BJ (cell line): ENCODE measurements at places on chromosomes 7 and 10.

GRCh38 chr10:282294-283139 lies 147.3 kb downstream of the ZMYND11 start:
- no peak for DNase-seq

- no peak for DNase-seq
These were observed 72.1 kb upstream of the NANOS1 start for GRCh38 chr10:118957443-118957825.

GRCh38 chr10:1119027-1119426 lies 62.8 kb downstream of the WDR37 start:
- no peak for DNase-seq

- no peak for DNase-seq
These were observed 180.5 kb upstream of the ASAH2 start for GRCh38 chr10:50431791-50432190.

- no peak for DNase-seq
These were observed 56.4 kb downstream of the KLF6 start for GRCh38 chr10:3728563-3728962.

DNA sequence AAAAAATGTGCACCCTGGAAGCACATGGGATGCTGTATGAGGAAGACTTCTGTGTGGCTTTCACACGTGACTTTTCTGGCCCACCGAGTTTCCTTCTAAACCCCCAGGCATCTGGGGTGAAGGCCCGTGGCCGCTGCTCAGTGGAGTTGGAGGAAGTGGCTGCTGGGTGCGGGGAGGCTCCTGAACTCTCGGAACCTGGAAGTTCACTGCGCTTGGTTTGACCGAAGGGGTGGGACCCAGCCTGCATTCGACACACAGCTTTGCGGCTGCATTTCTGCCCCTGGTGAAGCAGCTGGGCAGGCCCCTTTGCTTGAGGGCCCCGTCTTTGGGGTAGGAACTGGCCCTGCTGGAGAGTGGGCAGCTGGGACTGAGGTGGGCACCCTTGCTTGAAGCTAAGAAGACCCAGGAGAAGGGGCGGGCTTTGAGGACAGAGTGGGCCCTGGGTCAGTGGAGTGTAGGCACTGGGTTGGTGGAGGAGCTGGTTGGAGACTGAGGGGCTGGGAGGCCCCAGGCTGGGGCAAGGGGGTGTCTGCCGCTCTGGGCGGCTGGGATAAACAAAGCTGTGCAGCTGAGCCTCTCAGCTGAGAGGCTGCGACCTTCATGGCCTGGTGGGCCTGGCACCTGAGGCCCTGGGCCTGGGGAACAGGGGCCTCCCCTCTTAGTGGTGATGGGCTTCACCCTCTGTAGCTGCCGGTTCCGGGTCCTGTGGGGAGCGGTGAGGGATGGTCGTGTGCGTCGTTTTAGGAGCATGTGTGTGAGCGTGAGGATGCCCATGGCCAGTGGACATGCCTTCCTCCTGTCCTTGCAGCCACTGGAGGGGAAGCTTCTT lies 78.0 kb downstream of the INPP5A start:
- DNase-seq, result no peak

- no peak for DNase-seq
These were observed 146.2 kb upstream of the MBL2 start for GRCh38 chr10:52918714-52919305.

GRCh38 chr7:31788883-31789680 lies 102.1 kb downstream of the PPP1R17 start:
- no peak for DNase-seq

GRCh38 chr10:22621726-22622125 lies 92.7 kb downstream of the PIP4K2A start:
- DNase-seq, result no peak

- DNase-seq, result no peak
These were observed 16.4 kb upstream of the C10orf105 start for GRCh38 chr10:71735709-71736569.

- DNase-seq, result no peak
These were observed 18.1 kb downstream of the CEP55 start for GRCh38 chr10:93514521-93514920.

- no peak for DNase-seq
These were observed 411.5 kb downstream of the GALNT17 start for GRCh38 chr7:71543396-71543795.

DNA sequence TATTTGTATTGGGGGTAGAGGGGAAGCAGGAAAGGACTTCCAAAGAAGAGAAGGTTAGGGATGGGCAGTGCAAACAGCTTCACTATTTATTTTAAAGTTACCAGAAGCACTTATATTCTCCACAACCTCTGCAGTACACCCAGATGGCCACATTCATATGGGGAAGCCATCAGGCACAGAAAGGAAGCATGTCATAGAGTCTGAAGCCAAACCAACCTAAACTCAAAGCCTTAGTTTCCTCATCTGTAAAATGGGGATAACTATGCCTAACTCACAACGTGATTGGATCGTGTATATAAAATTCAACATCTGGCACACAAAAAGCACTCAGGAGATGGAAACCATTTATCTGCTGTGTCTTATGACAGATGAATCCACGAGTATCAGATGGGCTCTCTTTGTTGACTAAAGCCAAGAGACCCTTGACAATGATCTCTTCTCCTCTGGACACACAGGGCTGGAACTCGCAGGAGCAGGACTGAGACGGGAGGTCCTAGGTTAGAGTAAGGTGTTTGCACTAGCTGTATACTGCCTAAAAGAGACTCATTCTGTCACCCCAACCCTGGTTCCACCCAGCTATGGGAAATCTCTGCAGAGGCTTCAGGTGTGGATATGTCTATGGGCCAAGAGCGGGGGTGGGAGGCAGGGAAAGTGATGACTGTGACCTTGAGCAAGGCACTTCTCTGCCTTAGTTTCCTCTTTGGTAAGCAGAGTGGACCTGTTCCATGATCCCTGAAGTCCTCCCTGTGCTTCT lies 1.8 kb downstream of the KIAA1549 start:
- no peak for DNase-seq

- DNase-seq, result no peak
These were observed 2.0 kb downstream of the AKR1E2 start for GRCh38 chr10:4828005-4828404.

- DNase-seq, result no peak
These were observed 49.4 kb upstream of the EXOC4 start for GRCh38 chr7:133203490-133203889.

- DNase-seq, result no peak
These were observed 21.1 kb downstream of the KLLN start for GRCh38 chr10:87842220-87842641.

DNA sequence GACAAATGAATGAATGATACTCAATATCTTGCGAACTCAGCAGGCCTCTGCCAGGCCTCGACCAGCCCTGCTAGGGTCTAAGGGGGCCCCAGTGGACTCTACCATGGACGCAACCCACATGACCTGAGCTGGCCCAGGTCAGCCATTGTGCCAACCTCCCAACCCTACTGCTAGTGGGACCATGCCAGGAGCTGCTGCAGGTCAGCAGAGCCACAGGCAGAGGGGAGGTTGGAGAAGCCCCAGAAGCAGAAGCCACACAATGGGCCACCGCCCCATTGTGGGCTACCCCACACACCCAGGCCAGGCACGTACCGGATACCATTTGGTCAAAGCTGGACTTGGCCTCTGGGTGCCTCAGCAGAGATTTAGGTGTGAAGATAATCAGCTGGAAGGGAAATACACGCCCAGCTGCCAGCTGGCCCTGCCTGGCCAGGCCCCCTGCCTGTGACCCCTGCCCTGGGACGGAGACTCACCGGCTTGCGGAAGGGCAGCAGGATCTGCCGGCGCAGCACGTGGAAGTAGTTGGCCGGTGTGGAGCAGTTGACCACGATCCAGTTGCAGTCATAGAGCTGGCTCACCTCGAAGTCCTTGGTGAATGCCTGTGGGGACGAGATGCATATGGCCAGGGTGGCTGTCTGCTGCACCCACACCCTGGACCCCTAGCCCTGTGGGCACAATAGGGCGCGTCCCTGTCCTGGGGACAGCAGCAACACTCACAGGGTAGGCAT lies 24.5 kb downstream of the OGDHL start:
- no peak for DNase-seq

DNA sequence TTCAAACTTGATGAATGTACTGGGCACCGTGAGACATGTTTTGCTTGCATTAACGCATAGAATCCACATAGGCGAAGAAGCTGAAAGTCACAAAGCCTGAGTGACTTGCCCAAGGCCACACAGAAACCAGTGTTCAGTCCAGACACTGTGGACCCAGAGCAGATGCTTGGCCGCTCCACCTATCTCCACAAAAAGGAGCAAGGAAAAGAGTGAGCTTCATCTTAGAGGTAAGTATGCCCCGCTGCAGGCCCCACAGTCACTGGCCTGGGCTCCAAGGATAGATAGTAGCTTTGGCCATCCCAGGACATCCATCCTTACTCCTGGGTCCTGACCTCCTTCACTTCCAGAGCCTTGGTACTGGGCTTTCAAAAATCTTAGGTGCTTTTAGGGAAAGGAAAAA lies 60.1 kb upstream of the SAMD8 start:
- no peak for DNase-seq

DNA sequence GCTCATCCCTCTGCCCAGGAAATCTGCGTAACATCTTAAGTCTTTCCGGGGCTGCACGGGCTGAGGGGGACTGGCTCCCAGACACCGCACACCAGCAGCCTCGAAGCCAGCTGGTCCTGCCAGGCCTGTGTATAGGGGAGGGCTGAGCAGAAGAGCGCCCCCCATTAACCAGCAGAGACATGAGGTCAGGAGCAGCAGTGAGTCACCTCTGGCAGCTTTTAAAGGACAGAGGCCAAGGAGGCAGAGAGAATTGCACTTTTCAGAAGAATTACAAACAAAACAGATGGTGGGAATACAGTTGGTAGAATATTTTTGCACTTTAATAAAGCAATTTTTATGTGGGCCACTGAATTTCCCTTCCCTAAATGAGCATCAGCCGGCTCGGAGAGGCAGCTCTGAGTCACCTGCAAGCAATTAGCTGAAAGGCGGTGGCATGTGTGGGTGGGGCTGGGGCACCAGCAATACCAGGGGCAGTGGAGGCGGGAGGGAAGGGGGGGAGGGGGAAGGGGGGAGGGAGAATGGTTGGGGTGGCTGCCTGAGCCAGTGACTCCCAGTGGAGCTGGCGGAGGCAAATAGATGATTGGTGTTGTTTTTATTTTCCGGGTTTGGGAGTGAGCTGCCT lies 39.1 kb downstream of the GOLGA7B start:
- DNase-seq, result no peak

DNA sequence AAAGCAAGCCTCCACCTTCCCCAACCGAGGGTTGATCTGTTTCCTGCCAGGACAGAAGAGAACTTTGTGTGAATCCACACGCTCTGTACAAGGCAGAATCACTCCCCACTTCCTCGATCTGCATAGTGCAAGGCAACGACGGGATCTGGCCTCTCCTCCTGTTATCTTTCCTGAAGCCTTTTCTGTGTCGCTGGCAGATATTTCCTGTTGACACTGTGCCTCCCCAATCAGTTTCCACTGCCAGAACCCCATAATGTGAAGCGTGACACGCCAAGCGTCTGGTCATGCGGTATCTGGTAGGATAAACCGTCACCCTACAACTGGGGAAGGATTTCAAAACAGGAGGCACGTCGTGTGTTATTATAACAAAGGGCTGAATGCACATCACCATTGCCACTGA lies 57.2 kb downstream of the FAM171A1 start:
- no peak for DNase-seq

DNA sequence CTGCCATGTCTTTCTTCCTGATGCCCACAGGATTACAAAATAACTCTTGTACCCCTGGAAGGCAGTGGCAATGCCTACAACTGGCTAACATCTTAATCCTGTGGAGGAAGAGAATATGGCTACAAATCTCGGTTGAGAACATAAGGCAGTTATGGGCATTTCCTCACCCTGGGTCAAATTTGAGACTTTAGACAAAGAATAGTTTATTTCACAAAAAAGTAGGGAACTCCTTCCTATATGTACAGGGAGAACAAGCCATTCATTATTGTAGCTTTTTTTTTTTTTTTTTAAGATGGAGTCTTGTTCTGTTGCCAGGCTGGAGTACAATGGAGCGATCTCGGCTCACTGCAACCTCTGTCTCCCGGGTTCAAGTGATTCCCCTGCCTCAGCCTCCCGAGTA lies 2.6 kb downstream of the ALDH18A1 start:
- DNase-seq, result no peak

- no peak for DNase-seq
These were observed 286.5 kb downstream of the DOCK4 start for GRCh38 chr7:111919631-111920179.

GRCh38 chr7:16791905-16792698 lies 12.7 kb downstream of the AGR2 start:
- DNase-seq, result no peak

GRCh38 chr10:131842351-131843088 lies 58.3 kb upstream of the PPP2R2D start:
- no peak for DNase-seq

DNA sequence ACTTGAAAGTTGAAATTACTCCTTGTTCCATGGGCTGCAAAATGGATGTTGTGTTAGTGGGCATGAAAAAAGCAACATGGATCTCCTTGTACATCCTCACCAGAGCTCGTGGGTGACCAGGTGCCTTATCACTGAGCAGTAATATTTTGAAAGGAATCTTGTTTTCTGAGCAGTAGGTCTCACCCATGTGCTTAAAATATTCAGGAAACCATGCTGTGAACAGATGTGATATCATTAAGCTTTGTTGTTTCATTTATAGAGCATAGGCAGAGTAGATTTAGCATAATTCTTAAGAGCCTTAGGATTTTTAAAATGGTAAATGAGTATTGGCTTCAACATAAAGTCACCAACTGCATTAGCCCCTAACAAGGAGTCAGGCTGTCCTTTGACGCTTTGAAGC lies 316.6 kb downstream of the TYW1 start:
- no peak for DNase-seq

DNA sequence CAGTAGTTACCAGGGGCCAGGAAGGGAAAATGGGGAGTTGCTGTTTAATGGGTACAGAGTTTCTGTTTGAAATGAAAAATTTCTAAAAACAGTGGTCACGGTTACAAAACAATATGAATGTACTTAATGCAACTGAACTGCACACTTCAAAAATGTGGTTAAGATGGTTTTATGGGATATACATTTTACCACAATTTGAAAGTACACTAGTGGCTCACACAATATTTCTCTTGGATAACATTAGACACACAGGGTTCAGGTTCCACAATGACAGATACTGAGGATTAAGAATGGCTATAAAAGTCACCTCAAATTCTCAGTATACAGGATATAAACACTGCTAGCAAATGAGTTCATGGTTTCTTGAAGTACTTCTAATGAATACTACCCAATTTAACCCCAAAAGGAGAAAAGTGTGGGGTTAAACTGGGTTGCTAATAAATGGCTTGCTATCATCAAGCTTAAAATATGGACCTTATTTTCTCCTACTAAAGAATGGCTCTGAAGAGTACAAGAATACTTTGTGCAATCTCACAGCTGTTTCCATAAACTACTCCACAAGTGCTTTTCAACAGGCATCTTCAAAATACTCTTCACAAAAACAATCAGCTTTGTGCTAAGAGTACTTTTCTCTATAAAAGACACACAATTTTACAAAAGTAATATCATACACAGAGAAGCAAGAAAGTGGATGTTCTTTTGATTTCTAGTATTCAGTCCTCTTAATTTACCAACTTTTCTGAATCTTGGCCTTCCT lies 92.9 kb downstream of the SRPK2 start:
- DNase-seq, result no peak

- no peak for DNase-seq
These were observed 268.3 kb downstream of the CACNA2D1 start for GRCh38 chr7:82175319-82175718.
